ENCODE measurements at places on chromosomes 12 and 14.

GRCh38 chr12:32692358-32692757 lies 13.3 kb downstream of the DNM1L start:
- peaks cover 24% of the 10 kb centered on the region for H3K4me1 ChIP-seq
- peaks cover 24% of the 10 kb centered on the region for H3K36me3 ChIP-seq
- H3K4me3 ChIP-seq: no peak overlapping the region
- DNase-seq: no peak
- H3K27me3 ChIP-seq: no peaks in the 10 kb centered on the region

DNA sequence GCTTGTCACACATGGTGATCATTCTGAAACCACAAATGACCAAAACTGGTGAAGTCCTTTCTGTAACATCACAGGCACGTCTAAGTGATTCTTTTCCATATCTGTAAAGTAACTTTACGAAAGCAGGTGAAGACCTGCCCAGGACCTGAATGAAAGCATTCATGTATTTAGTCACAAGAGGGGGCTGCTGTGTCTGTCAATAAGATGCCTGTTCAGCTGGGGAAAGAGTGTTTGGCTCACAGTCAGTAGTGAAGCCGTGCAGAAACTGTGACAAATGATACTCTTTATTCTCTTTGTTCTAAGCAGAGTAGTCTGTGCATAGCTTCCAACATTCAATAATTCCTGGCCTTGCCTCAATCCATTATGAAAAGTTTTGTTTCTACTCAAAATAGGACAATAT lies 373.5 kb upstream of the OR4E1 start:
- no peak for DNase-seq
- no peaks in the 10 kb centered on the region for H3K4me1 ChIP-seq
- H3K36me3 ChIP-seq: 0 out of 2 replicates have a peak, but pooled peaks cover 16% of the 10 kb centered on the region
- no peaks in the 10 kb centered on the region for H3K27me3 ChIP-seq
- H3K4me3 ChIP-seq: no peak overlapping the region
- H3K27ac ChIP-seq: no peak overlapping the region

DNA sequence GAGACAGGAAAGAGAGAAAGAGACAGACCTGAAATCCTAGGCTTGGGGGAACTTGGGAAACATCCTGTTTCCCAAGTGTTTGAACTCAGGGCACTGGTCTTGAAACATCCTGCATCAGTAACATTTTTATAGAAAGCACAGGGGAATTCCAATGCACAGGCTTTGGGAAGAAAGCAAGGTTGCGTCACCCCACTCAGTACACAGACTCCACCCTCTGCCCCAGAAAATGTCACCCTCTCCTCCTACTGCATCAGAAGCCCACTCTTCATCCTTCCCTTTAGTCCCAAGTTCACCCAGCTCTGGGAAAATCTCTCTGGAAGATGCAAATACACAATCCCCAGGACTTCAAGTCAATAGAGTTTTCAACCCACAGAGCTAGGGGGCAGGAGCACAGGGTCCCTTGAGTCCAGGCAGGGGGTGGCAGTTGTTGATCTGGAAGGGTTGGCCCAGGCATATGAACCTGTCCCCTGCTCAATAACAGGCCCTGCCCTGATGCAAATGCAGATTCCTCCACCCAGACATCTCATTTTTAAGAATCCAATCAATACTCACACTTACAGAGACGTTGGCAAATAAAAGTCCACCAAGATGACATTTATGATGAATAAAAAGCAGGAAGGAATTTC lies 1.7 kb downstream of the RDH16 start:
- H3K27me3 ChIP-seq: peaks cover 64% of the 10 kb centered on the region
- no peak for DNase-seq
- H3K27ac ChIP-seq: no peak overlapping the region
- no peak overlapping the region for H3K4me3 ChIP-seq

GRCh38 chr14:91177073-91178034 lies 63.5 kb downstream of the DGLUCY start:
- peak overlapping the region; percentile 47 for H3K27ac ChIP-seq
- peak; percentile 47 for DNase-seq
- no peaks in the 10 kb centered on the region for H3K36me3 ChIP-seq
- no peak overlapping the region for H3K4me3 ChIP-seq

DNA sequence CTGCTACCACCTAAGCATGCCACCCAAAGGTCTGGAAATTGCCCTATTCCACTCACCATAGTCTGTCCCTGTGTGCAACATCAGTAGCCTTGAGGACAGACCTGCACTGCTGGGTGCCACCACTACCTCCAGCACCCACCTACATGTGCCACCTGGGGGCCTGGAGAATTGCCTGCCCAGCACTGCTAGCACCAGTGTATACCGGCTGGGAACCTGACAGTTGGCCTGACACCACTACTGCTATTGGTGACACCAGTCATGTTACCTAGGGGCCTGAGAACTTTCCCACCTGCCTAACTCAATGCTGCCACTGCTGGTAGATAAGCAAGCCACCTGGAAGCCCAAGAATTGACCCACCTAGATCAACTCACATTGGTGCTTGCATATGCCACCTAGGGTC lies 60.8 kb downstream of the CD163L1 start:
- no peak overlapping the region for H3K27ac ChIP-seq
- H3K27me3 ChIP-seq: no peaks in the 10 kb centered on the region
- H3K4me1 ChIP-seq: no peaks in the 10 kb centered on the region
- no peak overlapping the region for H3K4me3 ChIP-seq
- H3K36me3 ChIP-seq: no peaks in the 10 kb centered on the region

- DNase-seq: no peak
- no peaks in the 10 kb centered on the region for H3K4me1 ChIP-seq
- no peak overlapping the region for H3K4me3 ChIP-seq
- H3K27ac ChIP-seq: no peak overlapping the region
These were observed 24.0 kb upstream of the CKAP4 start for GRCh38 chr12:106271575-106272505.

DNA sequence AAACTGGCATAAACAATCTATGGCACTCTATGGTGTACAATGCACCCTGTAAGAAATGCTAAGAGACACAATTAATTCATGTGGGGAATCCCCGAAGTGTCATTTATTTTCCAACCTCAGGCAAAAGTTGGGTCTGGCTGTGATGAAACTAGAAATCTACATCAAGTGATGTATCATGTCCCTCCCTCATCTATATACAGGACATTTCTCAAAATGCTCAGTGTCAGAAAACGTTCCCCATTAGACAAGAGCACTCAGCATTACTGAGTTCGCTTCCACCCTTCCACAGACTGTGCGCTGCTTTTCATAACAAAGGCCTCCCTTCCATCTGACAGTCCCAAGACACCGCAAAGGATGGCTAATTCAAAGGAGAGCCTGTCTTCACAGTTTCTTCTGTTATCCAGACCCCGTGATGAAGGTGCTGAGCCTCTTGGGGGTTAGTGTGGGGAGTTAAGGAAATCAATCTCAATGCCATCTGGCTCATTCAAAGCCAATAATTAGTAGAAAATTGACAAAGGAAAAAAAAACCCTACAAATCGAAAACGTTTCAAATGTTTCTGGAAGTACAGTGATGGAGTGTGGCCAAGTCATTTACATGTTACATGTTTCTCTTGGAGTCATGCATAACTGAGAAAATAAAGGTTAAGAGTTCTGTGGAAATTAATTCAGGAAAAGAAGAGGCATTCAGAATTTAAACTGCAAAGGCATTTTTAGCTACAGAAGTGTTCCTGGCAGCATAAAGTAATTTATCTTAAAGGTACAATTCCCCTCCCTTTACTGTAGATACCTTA lies 7.5 kb downstream of the CCDC88C start:
- no peak overlapping the region for H3K27ac ChIP-seq
- no peak for DNase-seq
- peaks cover 65% of the 10 kb centered on the region for H3K27me3 ChIP-seq
- no peak overlapping the region for H3K4me3 ChIP-seq
- H3K36me3 ChIP-seq: no peaks in the 10 kb centered on the region
- H3K4me1 ChIP-seq: no peaks in the 10 kb centered on the region

- DNase-seq: peak; percentile 98
- H3K4me1 ChIP-seq: peaks cover 76% of the 10 kb centered on the region
- peaks cover 10% of the 10 kb centered on the region for H3K27me3 ChIP-seq
- peak overlapping the region; percentile 54 for H3K4me3 ChIP-seq
These were observed 20.1 kb downstream of the TPCN1 start for GRCh38 chr12:113241191-113242025.

- no peak overlapping the region for H3K27ac ChIP-seq
- H3K36me3 ChIP-seq: no peaks in the 10 kb centered on the region
- H3K4me3 ChIP-seq: no peak overlapping the region
- H3K27me3 ChIP-seq: peaks cover 1% of the 10 kb centered on the region
- DNase-seq: no peak
These were observed 220.8 kb upstream of the CAND1 start for GRCh38 chr12:67048371-67048770.

DNA sequence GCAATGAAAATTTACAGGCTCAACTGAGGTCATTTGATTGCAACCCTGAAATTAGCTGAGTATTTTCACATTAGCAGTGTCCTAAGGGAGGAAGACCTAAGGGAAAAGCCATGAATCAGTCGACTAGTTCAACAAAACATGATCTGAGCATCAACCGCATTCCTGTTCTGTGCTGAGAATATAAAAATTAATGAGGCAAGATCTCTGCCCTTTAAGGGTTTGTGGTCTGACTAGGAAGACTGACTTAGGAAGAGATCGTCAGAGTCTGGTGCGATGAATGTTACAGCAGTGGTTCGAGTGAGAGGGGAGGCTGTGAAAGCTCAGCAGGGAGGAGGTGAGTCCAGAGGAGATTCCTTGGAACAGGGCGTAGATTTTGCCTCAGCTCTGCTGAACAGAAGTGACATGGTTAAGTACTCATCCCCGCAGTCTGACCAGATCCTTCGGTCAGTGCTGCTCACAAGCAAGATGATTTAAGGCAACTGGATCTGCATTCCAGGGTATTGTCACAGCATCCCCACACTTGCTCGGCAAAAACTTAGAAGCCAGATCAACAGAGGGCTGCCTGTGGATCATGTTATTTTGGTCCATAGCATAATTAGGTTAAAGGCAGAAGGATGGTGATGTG lies 49.6 kb downstream of the BMAL2 start:
- peak overlapping the region; percentile 63 for H3K27ac ChIP-seq
- peaks cover 2% of the 10 kb centered on the region for H3K27me3 ChIP-seq
- peaks cover 30% of the 10 kb centered on the region for H3K4me1 ChIP-seq
- peak; percentile 75 for DNase-seq
- H3K36me3 ChIP-seq: no peaks in the 10 kb centered on the region

DNA sequence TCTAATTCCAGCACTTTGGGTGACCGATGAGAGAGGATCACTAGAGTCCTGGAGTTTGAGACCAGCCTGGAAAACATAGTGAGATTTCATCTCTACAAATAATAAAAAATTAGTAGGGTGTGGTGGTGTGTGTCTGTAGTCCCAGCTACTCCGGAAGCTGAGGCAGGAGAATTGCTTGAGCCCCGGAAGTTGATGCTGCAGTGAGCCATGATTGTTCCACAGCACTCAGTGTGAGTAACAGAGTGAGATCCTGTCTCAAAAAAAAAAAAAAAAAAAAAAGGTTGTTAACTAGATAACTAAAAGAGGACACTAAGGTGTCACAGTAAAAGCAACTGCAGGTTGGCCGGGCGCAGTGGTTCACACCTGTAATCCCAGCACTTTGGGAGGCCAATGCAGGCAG lies 121.3 kb upstream of the MAX start:
- H3K27ac ChIP-seq: peak overlapping the region; percentile 5
- H3K27me3 ChIP-seq: peaks cover 4% of the 10 kb centered on the region
- no peaks in the 10 kb centered on the region for H3K36me3 ChIP-seq
- DNase-seq: no peak

DNA sequence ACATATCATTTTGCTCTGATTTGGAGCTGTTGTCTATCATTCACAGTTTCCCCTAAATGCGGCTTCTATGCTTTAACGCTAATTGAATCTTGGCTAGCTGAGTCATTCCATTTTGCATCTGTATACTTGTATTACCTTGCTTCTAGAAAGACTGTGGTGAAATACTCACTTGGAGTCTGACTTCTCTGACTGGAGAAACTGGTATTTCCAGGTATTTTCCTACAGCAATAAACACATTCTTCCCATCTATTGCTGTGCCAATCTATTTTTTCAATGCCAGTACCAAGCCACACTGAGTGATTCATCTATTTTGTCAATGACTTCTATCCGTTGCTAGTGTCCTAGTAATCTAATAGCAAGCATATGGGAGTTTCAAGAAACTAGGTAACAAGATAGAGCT lies 76.0 kb upstream of the ST8SIA1 start:
- no peaks in the 10 kb centered on the region for H3K36me3 ChIP-seq
- H3K27ac ChIP-seq: no peak overlapping the region
- H3K27me3 ChIP-seq: peaks cover 3% of the 10 kb centered on the region
- H3K4me3 ChIP-seq: no peak overlapping the region
- peaks cover 3% of the 10 kb centered on the region for H3K4me1 ChIP-seq

GRCh38 chr14:99382071-99382470 lies 98.6 kb downstream of the SETD3 start:
- DNase-seq: no peak
- no peak overlapping the region for H3K27ac ChIP-seq
- no peak overlapping the region for H3K4me3 ChIP-seq
- no peaks in the 10 kb centered on the region for H3K36me3 ChIP-seq
- peaks cover 5% of the 10 kb centered on the region for H3K4me1 ChIP-seq
- H3K27me3 ChIP-seq: peaks cover 27% of the 10 kb centered on the region

DNA sequence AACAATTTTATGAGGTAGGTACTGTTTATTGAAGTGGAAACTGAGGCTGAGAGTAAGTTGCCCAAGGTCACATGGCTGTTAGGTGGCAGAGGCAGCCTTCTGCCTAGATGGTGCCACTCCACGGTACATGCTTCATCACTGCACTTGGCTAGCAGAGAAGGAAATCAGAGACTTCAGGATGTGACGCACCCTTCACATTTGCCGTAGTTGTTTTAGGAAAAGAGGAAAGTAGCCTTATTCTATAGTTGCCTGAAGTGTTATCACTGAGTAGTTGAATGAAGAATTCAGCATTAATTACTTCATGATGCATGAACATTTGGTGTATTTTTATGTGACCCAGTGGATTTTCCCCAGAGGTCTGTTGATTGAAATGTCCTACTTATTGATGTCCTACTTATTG lies 55.7 kb downstream of the ERC1 start:
- no peak for DNase-seq
- H3K4me3 ChIP-seq: no peak overlapping the region
- H3K4me1 ChIP-seq: peaks cover 45% of the 10 kb centered on the region
- H3K27ac ChIP-seq: 0 out of 2 replicates have a peak overlapping the region, but pooled peaks have one; percentile 21
- peaks cover 10% of the 10 kb centered on the region for H3K36me3 ChIP-seq
- no peaks in the 10 kb centered on the region for H3K27me3 ChIP-seq

DNA sequence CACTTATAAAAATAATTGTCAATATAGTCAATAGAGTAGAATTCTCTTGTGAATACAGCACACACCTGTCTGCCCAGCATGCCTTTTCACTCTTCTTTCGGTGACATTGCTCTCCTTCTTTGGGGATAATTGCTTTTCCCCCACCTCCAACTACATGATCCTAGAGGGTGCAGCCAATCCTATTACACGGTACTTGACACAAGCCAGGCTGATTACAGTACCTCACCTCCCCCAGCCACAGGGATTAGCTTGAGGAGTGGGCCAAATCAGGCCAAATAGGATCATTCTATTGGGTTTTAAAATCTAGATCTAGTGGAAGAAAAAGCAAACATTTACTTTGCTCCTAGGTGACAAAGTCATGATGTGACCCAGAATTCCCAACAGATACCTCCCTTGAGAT lies 16.8 kb upstream of the NFYB start:
- no peak overlapping the region for H3K4me3 ChIP-seq
- H3K36me3 ChIP-seq: no peaks in the 10 kb centered on the region
- no peaks in the 10 kb centered on the region for H3K4me1 ChIP-seq
- peaks cover 6% of the 10 kb centered on the region for H3K27me3 ChIP-seq
- H3K27ac ChIP-seq: no peak overlapping the region
- no peak for DNase-seq

All from HFFc6 (cell line).